Stimulated activated CD4-positive, alpha-beta T cell treated with anti-CD3 and anti-CD28 coated beads, Interleukin-12 subunit alpha, Interleukin-12 subunit beta, amount 100 ng/mL, for 48 hours (primary cell): ENCODE measurements at places on chromosomes 6 and 20.

- DNase-seq = no peak
Observed at GRCh38 chr6:109344226-109344625, 38.0 kb downstream of the CD164 start.

DNA sequence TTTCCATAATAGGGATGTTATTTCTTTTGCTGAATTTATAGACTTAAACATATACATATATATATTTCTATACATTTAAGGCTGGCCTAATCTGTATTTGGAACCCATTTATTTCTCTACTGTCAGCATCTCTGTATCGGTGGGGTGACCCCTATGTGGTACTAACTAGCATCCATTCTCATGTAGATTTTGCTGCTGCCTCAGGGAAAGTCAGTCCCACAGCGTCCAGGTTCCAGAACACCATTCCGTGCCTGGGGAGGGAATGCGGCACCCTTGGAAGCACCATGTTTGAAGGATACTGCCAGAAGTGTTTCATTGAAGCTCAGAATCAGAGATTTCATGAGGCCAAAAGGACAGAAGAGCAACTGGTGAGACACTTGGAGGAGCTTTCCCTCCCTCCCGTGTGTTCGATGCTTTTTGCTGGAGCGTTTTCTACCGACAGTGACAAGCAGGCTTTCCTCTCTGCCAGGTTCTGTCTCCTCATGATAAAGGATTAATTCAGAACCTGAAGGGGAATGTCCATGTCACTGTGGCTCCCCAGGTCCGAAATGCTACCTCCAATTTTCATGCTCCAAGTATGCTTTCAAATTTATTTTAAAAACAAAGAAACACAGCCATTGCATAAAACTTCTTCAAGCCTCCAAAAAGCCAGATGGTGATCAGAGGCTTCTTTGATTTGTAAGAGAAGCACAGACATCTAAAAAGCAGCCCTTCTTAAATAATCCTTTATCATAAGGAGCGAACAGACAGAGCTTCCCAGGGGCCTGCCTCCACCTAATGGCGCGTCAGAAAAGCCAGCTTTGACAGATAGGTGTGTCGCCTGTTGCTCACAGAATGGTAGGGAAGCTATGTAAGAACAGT, 13.1 kb downstream of the TNFAIP3 start:
- no peak for DNase-seq

GRCh38 chr20:48731536-48731935, 96.3 kb downstream of the PREX1 start:
- DNase-seq = no peak

DNA sequence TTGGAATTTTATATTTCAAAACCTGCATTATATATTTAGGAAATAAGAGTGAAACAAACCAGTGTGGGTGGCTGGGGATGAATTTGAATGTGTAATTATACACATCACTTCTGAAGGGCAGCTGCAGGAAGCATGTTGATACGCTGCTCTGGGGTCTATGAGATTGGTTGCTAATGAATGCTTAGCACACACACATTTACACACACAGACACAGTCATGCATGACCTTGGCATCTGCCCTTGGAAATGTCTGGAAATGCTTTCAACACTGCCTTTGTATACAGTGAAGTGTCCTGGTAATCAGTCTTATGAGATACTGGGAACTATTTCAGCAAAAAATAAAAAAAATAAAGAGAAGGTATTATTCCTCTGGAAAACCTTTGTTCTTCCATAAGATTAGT, 83.4 kb downstream of the ELOVL4 start:
- no peak for DNase-seq

- no peak for DNase-seq
Observed at GRCh38 chr6:68087399-68088133, 547.5 kb upstream of the ADGRB3 start.

GRCh38 chr20:23436681-23437080, 2.8 kb upstream of the CSTL1 start:
- no peak for DNase-seq

DNA sequence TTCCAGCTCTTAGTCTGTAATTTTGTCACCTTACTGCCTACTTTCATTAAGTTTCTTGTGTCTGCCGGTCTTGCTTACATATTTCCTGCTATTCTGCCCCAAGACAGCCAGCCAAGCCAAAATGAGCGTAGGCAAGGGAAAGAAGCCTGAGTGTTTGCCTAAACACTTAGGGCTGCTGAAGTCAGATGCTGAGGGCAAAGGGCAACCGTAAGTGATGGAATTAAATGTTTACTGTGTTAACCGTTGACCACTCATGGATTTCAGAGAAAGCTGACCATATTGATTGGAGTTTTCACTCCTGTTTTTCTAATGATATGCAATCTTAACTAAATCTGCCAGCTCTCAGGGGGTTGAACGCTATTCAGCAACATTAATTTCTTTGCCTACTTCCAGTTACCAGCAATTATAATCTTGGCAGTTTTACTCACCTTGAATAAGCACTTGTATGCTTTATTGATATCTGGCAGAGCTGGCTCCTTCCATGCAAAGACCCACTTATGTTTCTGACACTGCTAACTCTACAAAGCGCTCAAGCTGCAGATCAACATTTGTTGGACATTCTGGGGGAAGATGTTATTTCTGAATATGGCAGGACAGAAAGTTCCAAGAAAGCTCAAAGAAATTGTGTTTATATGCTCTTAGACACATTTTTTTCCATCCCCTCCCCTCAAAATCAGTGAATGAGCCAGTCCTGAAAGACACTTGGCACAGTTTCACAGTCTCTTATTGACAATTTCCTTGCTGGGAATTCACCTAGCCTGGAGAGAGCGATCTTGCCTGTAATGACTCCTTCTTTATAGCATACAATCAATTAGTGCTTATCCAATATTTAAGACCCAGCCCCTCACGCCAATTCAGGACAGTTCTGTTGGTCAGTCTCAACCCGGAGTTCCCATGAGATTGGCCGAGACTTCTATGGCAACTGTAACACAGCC, 183.8 kb downstream of the PLCB1 start:
- DNase-seq = no peak

DNA sequence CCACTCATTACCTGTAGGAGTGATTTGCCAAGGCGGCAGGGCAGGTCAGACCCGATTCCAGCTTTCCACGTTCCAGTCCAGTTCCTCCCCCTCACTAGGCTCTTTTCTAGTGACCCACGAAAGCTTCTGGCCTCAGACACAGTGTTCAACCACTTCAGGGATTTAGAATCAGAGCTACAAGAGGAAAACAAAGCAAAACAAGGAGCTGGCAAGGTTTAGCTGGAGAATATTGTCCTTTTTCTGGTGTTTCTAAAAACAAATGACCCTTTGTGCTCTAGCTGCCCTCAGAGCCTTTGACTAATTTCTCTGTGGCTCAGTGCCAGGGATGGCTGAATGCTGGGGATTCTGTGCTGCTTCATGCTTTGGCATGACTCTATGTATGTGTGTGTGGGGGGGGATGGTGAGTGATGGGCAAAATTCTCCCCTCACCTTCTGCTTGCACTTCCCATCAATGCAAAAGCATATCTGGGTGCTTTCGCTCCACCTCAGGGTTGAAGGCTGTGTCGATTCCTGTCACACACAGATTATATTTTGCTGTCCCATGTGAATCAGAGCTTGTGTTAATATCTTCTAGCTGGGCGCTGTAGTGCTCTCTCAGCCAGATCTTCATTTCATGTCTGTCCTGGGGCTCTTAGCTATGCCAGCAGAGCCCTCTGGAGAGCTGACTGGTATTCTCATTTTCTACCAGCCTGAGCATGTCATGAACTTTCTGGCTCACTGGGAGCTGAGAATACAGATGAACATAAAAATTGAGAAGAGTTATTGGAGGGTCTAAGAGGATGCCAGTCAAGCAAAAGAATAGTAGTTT, 19.3 kb upstream of the NEDD9 start:
- no peak for DNase-seq

GRCh38 chr6:21451546-21452013, 142.0 kb upstream of the SOX4 start:
- no peak for DNase-seq
